AG08395 (cell line): ENCODE measurements at places on chromosomes 1 and 21.
A peak's percentile ranks its signal among the peaks of the same experiment; 100 is the strongest.

DNA sequence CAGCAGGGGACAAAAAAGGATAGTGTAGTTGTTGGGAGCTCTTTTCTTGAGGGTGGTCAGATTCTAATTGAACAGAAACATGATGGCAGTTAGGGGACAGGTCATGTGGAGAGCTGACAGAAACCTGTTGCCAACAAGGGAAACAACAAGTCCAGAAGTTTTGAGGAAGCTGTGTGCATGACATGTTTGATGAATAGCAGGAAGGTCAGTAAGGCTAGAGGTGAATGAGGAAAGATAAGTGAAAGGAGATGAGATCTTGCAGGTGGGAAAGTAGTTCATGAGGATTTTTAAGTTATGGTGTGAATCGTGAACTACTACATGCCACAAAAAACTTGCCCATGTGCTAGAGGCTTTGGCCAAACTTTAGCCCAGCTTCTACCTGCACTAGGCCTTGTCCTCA, 1817.4 kb downstream of the MRPL39 start:
- DNase-seq, result no peak

DNA sequence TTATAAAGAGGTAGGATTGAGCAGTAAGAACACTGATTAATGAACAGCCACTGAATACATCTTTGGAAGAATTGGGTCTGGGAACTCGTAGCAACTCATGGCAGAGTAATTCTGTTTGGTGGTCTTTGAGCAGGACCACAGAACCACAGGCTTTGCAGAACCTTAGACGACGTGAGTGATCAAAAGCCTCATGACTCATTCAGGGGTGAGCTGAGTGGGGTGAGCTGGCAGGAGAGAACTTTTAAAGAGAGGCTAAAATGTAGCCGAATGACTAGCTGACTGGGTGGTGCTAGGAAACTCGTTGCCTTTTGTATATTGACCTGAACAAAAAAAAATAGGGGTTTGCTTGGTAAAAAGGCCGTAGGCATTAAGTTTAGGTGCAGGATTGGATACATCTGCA, 313.8 kb downstream of the TGFB2 start:
- DNase-seq, result peak; percentile 59

- no peak for DNase-seq
Observed at GRCh38 chr1:19739628-19740027, 60.1 kb downstream of the TMCO4 start.

GRCh38 chr1:22518379-22518778, 44.9 kb upstream of the EPHA8 start:
- DNase-seq, result no peak

DNA sequence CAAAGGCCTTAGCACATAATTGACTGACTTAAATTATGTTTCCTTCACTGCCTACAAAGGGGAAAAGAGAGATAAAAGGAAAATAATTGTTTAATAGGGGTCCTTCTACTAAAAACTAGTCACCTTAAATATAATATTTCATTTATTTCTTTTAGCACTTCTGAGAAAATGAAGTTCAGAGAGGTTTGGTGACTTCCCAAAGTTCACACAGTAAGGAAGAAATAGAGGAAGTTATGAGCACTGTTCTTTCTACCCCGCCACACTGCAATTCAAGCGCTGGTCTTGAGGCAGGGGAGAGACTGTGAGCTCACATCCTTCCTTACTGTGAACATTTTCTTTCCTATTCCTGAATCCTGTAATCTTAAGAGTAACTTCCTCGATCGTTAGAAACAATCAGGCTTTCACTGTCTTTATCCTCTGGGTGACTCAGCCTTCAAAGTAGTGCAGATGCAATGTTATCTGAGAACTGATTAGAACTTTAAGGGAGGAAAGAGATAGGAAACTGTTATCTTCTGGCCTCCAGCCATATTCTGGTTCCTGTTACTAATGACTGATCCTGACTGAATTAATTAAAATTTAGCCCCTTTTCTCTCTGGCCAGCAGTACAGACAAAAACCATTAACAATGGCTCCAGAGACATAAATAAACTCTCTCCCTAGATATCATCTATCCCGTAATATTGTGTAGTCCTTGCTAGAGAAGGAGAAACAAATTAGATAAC, 6.8 kb downstream of the RGS5 start:
- DNase-seq, result no peak

DNA sequence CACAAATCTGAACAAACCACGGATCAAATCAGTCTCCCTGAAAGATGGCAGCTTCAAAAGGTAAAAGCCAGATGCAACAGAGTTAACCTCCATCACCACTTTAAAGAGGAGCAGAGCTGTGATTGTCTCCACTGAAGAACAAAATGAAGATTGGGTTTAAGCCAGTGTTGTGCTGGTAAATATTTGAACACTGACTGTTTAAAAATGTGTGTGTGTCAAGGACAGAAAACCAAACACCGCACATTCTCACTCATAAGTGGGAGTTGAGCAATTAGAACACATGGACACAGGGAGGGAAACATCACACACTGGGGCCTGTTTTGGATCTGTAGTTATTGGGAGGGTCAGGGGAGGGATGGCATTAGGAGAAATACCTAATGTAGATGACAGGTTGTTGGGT, 83.9 kb downstream of the ST6GALNAC5 start:
- DNase-seq, result no peak

DNA sequence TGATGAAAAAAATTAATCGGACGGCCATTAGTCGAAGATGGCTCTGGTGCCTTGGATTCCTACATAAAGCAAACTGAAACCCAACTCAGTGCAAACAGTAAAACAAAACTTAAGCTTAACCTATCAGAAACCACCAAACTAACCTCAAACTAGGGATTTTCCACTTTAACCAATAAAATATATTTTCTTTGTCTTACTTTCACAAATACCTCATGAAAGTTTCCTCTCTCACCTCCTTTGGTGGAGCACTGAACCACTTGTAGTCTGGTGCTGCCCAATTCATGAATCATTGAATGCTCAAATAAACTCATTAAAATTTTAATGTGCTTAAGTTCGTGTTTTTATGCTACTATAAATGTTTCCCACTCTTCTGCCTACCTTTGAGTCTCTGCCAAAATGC, 7.0 kb downstream of the ADORA3 start:
- DNase-seq, result no peak
